Activated CD4-positive, alpha-beta T cell treated with anti-CD3 and anti-CD28 coated beads, Interleukin-2, amount 50 U/mL, for 24 hours (primary cell): ENCODE measurements at places on chromosomes 1 and 21.

DNA sequence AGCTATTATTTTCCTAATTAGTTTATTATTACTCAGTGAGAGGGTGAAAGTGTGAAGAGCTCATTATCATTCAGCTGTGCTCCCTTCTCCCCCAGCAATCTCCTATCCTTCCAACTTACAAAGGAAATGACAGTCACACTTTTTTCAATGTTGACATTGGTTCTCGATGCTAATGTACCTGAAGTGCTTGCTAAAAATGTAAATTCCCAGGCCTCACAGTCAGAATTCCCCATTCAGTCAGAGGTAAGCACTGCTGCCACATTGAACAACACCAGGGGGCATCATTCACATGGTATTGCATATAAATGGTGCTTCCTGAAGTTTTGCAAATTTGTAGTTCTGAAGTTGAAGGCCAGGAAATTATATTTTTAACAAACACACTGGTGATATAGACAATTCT is 132.7 kb upstream of the FOXD3 start:
- no peak for DNase-seq

DNA sequence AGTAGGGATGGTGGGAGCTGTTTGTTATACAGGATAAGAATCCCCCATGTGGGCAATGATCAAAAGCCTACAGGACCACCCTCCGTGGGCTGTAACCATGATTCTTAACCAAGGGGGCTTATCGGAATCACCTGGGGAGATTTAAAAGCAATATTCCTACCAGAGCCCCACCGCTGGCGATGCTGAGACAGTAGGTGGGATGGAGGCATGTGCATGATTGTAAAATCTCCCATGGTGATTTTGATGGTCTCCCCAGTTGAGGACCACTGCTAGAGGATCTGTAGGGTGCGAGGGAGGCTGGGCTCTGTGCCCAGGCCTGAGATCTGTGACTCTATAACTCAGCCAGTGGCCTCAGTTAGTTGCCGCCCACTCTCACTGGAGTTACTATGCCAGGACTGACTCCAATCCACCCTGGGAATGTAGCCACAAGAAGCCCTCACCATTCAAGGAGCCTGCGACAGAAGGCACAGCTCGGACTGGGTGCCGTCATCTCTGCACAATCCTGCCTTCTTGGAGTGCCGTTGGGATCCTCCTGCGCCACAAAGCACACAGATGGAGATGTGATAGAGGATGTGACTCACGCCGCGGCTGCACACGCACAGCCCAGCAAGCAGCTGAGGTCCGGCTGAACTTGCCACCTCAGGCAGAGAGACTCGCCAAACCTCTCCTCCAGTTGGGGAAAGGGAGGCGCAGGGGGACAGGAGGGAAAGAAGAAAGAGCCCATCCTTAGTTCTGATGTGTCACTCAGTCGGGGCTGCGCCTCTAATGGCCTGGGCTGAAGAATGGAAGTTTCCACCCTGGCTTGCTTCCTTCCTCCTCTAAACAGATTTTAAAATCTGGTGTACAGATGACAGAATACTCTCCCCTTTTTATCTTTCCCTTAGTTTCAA is 26.5 kb downstream of the AKNAD1 start:
- no peak for DNase-seq

- no peak for DNase-seq
Measured at GRCh38 chr1:113545210-113545609, 154.9 kb downstream of the MAGI3 start.

DNA sequence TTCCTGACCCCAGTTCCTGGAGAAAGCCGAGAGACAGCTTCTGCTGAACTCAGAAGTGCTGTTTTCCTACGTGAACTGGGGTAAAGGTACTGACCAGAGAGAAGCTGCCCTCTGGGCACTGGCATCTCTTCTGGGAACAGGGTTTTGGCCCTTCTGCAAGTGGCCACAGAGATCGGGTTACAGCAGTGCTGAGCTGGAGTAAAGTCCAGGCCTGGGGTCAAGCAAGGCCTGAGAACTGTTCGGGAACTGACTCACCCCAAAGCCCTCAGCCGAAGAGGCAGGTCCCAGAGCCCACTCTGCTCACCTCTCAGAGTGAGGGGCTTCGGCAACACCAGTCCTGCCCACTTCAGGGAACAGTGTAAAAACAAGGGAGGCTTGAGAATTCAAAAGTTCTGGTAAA is 177.2 kb upstream of the RUNX1 start:
- no peak for DNase-seq

DNA sequence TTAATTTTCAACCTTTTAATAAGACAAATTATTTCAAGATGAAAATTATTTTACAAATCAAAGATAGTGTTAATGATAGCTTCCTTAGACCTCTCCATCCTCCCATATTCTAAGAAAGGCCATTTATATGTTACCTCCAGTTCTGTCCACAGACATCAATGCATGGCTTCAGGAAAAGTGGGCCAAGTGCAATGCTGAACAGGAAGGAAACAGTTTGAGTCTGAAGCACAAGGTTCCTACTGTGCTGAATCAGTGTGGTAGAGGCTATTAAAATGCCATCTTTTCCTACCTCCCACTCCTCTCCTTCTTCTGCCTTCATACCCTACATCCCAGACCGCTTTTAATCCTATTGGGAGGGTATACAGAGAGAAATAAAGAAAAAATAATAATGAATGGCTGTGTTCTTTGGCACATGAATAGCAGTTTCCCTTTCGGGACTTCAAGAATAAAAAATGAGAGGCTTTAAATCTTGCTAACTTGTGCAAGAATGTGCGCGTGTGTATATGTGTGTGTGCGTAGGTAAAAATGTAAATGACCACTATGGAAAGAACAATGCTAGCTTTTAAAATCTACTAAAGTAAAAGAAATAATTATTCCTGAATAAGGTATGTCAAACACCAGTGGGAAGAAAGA is 62.6 kb upstream of the C1orf105 start:
- no peak for DNase-seq

DNA sequence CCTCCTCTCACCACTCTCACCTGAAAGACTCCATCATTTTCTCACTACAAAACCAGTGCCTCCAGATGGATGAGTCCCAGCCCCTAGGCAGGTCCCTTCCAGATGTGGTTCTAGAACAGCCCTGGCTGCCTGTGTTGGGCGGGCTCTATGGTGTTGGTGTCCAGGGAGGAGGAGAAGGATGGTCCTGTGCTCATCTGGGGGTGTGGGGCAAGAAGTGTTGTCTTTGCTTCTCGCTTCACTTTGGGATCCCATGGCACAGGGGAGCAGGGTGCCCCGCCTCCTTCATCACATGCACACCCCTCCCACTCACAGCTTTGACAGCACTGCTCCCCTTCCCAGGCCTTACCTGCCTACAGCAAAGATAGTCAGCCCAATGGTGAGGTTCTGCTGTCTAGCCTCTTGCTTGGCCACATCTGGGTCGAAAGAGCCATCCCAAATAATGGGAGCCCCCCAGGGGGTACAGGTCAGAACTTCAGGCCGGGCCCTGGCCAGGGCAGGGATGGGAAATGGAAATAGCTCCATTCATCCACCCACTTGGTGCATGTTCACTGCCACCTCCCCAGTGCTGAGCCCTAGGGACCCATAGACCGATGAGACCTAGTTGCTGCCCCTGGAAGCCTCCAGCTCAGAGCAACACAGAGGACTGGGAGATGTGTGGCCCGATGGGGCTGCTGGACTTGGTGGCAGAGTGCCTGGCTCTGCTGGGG is 9.0 kb downstream of the A3GALT2 start:
- no peak for DNase-seq

- DNase-seq, result no peak
Measured at GRCh38 chr1:169894424-169895145, 889 bp upstream of the SCYL3 start.

DNA sequence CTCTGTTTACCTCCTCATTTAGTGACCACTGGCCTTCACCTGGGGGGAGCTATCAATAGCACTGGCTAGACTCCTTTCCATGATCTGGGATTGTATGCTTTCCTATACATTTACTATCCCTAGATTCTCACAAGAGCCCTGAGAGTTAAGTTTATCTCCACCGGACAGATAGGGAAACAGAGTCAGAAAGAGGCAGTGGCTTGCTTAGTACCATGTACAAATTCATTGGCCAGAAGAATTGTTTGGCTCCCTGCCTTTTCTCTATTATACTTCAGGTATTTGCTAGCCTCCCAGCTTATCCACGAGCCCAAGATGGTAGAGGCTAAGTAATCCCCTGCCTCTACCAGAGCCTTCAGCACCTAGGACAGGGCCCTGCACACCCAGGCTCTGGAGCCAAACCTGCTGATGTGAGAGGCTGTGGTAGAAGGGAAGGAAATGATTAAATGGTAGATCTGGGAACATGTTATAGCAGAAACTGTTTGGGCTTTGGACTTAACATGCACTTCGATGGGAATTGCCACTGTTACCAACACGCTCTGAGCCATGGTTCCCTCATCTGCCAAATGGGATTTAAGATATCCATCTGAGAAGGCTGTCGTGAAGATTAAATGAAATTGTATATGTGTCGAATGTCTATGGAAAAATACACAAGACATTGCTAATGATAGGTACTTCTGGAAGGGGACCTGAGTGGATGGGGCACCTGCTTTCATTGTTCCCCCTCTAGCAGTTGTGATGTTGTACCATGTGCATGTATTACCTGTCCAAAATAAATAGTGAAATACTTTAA is 3.1 kb upstream of the BLACAT1 start:
- DNase-seq, result no peak

DNA sequence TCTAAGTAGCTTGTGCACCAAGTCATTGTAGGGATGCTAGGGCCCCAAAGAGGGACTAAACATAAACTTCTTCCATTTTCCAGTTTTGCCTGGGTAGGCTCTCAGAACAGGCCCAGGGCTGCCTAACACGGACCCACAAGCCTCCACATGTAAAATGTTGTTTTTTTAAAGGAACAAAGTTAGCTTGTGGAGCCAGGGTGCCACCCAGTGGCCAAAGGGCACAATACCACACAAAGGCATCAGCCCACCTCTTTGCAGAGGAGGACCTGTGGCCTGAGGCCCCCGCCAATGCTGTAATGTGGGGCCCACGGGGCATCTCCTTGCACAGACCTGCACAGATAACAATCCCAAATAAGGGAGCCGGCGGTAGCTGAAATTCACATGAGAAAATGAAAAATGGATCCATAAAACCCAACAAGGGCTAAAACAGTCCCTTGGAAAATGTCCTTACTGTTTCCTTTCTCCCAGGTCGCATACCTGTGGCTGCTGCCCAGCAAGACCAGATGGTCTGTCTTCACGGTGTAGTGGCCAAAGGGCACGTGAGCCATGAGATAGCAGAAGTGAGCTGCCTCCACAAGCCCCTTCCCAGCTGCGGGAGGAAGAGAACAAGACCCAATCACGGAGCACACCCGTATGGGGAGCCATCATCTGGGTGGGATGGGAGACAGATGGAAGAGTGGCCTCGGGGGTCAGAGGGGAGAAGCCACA is 23.8 kb downstream of the SEC16B start:
- DNase-seq, result no peak

GRCh38 chr1:171794085-171794484 is 12.6 kb downstream of the METTL13 start:
- DNase-seq, result peak; percentile 59

DNA sequence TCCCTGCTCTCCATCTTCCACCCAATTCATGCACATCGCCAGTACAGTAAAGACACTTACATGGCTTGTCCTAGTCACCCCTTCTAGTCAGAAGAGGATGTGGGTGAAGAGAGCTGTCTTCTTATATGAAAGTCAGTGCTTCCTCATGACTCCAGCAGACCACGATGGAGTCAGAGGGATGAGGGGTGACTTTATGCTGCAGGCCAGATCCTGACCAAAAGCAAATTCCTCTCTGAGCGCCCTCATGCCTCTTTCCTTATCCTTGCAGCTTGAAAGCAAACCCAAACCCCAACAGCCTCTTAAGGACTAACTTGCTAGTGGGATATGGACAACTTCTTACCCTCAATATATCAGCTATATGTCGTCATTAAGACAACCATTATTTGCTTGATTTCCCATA is 348.2 kb upstream of the DUSP10 start:
- DNase-seq, result no peak

GRCh38 chr1:21736876-21737275 is 46.1 kb downstream of the USP48 start:
- no peak for DNase-seq

GRCh38 chr1:63756839-63757238 is 17.0 kb upstream of the ROR1 start:
- DNase-seq, result no peak

DNA sequence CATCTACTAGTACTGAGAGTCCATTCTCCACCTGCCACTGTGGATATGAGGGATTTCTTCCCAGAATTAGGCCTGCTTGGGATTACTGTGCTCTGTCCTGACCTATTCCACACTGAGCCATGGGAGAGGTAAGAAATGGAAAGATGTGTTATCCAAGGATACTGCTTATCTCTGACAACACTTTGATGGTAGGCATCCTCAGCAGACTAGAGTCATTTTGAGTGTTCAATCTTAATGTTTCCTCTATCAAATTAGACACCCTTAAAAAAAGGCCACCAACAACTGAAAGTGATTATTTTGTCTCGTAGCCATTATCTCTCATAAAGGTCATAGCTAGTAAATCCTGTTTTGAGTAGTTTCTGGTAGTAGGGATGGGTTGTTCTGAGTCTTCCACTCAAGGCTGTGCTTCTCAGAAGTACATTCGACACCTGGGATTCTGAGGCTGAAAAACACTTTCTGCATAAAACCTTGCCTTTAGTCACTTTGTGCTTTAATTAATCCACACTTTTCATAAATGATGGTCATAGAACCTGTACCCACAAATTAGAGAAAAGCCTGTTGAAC is 8.8 kb downstream of the ATPAF1 start:
- DNase-seq, result no peak

- DNase-seq, result peak; percentile 19
Measured at GRCh38 chr21:36260030-36260787, 59.8 kb upstream of the MORC3 start.

DNA sequence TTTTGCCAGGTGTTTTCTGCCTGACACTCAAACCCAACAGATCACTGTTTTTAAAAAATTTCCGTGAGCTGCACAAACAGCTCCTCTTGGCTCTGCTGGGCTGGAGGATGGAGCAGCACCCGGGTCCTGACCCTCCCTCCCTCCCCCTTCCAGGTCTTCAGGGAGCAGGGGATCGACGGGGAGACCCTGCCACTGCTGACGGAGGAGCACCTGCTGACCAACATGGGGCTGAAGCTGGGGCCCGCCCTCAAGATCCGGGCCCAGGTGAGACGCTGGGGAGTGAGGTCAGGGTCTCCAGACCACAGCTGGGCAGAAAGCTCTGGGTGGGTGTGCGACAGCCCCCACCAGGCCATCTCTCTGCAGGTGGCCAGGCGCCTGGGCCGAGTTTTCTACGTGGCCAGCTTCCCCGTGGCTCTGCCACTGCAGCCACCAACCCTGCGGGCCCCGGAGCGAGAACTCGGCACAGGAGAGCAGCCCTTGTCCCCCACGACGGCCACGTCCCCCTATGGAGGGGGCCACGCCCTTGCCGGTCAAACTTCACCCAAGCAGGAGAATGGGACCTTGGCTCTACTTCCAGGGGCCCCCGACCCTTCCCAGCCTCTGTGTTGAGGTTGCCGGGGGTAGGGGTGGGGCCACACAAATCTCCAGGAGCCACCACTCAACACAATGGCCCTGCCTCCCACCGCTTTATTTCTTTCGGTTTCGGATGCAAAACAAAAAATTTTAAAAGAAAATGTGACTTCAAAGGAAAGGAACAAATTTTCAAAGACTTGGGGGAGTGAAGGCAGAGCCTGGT is 15.3 kb downstream of the NOC2L start:
- DNase-seq, result no peak

DNA sequence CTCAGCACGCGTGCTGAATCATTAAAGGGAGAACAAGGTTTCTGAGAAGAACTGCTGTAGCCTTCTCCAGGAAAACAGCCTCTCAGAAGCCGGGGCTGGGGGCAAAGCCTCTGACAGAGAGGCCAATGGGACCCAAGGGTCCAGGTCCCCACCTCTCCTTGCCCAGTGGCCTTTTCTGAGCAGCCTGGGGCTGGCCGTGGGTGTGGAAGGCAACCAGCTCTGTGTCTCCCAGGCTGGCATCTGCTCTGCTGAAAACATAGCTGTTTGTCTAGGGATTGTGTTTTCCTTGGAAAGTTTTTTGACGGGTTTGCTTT is 261.2 kb downstream of the NPHP4 start:
- no peak for DNase-seq
